Left ventricle myocardium superior (tissue), 1 donor: ENCODE measurements at places on chromosomes 5 and 9. TPM values are rescaled to one million over a fixed set of nuclear protein-coding genes. Genes with fewer than 3 reads are reported as not detected.

PHF24 gene
- total RNA-seq, result 0.10 TPM

CLPTM1L gene
- 31.5 TPM for total RNA-seq

PIP5KL1 gene
- total RNA-seq, result not detected

ZNF189 gene
- 17.5 TPM for total RNA-seq

SMU1 gene
- total RNA-seq, result 16.3 TPM

RABEPK gene
- 9.0 TPM for total RNA-seq

CATSPER3 gene
- 0.74 TPM for total RNA-seq

SPATA31C1 gene
- total RNA-seq, result not detected

TSSK1B gene
- not detected for total RNA-seq

ENG gene
- 134 TPM for total RNA-seq

PCDHA13 gene
- total RNA-seq, result 0.10 TPM

SLC34A3 gene
- total RNA-seq, result not detected

SCGB3A1 gene
- total RNA-seq, result not detected

F2RL1 gene
- total RNA-seq, result 1.1 TPM

SKP2 gene
- total RNA-seq, result 5.4 TPM

NOXA1 gene
- total RNA-seq, result 1.9 TPM

LCP2 gene
- 7.1 TPM for total RNA-seq

TUSC1 gene
- total RNA-seq, result 13.1 TPM

INSL6 gene
- total RNA-seq, result not detected

GMCL2 gene
- not detected for total RNA-seq

MACROH2A1 gene
- 119 TPM for total RNA-seq

RASA1 gene
- 20.6 TPM for total RNA-seq

DOCK8 gene
- total RNA-seq, result 5.7 TPM

BTNL9 gene
- total RNA-seq, result 37.8 TPM

LCN12 gene
- total RNA-seq, result 3.6 TPM

SHISAL2B gene
- not detected for total RNA-seq

SPINK1 gene
- total RNA-seq, result not detected

CERT1 gene
- total RNA-seq, result 29.3 TPM

ARL10 gene
- total RNA-seq, result 4.4 TPM

BNC2 gene
- total RNA-seq, result 6.3 TPM

NUTM2F gene
- not detected for total RNA-seq

ABLIM3 gene
- 130 TPM for total RNA-seq

ANKRD34B gene
- not detected for total RNA-seq

NSMF gene
- total RNA-seq, result 10.2 TPM

CPLANE1 gene
- total RNA-seq, result 10.3 TPM

C5orf46 gene
- total RNA-seq, result 2.8 TPM

CTNND2 gene
- 5.4 TPM for total RNA-seq

C9orf57 gene
- total RNA-seq, result not detected

KIF24 gene
- total RNA-seq, result 0.45 TPM

SH3RF2 gene
- 350 TPM for total RNA-seq

PCDHB10 gene
- total RNA-seq, result 0.64 TPM

C5 gene
- 0.69 TPM for total RNA-seq

SLC6A3 gene
- total RNA-seq, result not detected

ARSI gene
- total RNA-seq, result 0.25 TPM

DRD1 gene
- total RNA-seq, result not detected

LARP1 gene
- total RNA-seq, result 155 TPM
